ENCODE measurements at places on chromosomes 11 and 22. TPM values are rescaled to one million over a fixed set of nuclear protein-coding genes. Genes with fewer than 3 reads are reported as not detected.

DNA sequence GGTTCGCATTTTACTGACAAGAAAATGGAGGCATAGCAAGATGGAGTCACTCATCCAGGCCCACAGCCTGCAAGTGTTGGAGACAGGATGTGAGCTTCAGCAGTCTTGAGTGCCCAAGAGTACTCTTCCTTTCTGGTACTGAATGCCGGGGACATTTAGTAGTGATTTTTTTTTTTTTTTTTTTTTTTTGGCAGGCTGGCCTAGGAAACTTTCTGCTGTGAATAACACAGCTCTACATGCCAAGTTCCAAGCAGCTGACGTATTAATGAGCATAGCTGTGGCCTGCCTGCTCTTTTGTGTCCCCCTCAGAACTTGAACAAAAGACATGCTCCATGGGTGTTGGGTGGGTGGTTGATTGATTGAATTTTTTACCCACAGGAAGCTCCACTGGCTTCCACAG lies 195.5 kb upstream of the CADM1 start:
- H3K36me3 ChIP-seq: no peaks in the 10 kb centered on the region
- H3K4me3 ChIP-seq: no peak overlapping the region
- H3K4me1 ChIP-seq: peaks cover 2% of the 10 kb centered on the region
- H3K27me3 ChIP-seq: no peaks in the 10 kb centered on the region

GRCh38 chr11:43723617-43724016 lies 43.1 kb downstream of the HSD17B12 start:
- H3K4me1 ChIP-seq: no peaks in the 10 kb centered on the region
- no peaks in the 10 kb centered on the region for H3K27me3 ChIP-seq
- no peaks in the 10 kb centered on the region for H3K36me3 ChIP-seq
- H3K27ac ChIP-seq: no peak overlapping the region
- H3K4me3 ChIP-seq: no peak overlapping the region

- no peaks in the 10 kb centered on the region for H3K27me3 ChIP-seq
- no peaks in the 10 kb centered on the region for H3K36me3 ChIP-seq
- peaks cover 12% of the 10 kb centered on the region for H3K4me1 ChIP-seq
- no peak for DNase-seq
- peak overlapping the region; percentile 25 for H3K27ac ChIP-seq
Measured at GRCh38 chr22:24433828-24434470, 6.5 kb downstream of the ADORA2A start.

DNA sequence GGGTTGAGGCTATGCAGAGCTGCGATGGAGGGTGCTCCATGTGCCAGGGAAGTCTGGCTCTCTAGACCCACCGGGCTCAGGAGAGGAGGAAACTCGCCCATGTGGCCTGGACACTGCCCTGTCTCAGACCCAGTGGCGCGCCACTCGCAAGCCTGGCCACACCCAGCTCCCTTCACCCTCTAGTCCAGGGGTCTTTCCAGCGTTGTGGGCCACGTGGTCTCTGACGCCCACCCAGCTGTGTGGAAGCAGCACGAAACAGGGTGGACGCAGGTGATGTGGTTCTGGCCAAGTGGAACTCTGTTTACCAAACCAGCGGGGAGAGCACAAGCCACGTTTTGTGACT lies 28.2 kb downstream of the PPIL2 start:
- no peaks in the 10 kb centered on the region for H3K27me3 ChIP-seq
- H3K4me1 ChIP-seq: no peaks in the 10 kb centered on the region
- H3K27ac ChIP-seq: no peak overlapping the region

- H3K27ac ChIP-seq: peak overlapping the region; percentile 85
- no peaks in the 10 kb centered on the region for H3K27me3 ChIP-seq
- H3K36me3 ChIP-seq: no peaks in the 10 kb centered on the region
Measured at GRCh38 chr11:71447791-71448256, 369 bp downstream of the DHCR7 start.

GRCh38 chr11:70140711-70141485 lies 62.2 kb upstream of the FADD start:
- H3K4me3 ChIP-seq: no peak overlapping the region
- no peaks in the 10 kb centered on the region for H3K27me3 ChIP-seq
- no peaks in the 10 kb centered on the region for H3K36me3 ChIP-seq
- no peaks in the 10 kb centered on the region for H3K4me1 ChIP-seq
- DNase-seq: no peak

DNA sequence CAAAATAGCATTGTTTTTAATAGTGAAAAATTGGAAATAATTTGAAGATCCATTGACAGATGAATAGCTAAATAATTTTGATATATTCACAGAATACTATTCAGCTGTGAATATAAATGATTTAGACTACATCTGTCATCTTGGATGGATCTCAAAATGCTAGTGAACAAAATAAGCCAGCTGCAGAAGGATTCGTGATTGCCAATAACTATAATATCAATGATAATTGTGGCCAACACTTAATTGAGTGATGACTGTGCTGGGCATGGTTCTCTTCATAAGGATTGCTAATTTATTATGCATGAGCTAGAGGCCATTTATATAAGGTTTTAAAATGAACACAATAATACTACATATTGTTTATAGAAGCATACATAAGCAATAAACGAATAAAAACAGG lies 60.4 kb downstream of the CTTN start:
- no peaks in the 10 kb centered on the region for H3K27me3 ChIP-seq
- H3K4me1 ChIP-seq: no peaks in the 10 kb centered on the region
- H3K36me3 ChIP-seq: no peaks in the 10 kb centered on the region
- H3K27ac ChIP-seq: no peak overlapping the region
- no peak overlapping the region for H3K4me3 ChIP-seq

DNA sequence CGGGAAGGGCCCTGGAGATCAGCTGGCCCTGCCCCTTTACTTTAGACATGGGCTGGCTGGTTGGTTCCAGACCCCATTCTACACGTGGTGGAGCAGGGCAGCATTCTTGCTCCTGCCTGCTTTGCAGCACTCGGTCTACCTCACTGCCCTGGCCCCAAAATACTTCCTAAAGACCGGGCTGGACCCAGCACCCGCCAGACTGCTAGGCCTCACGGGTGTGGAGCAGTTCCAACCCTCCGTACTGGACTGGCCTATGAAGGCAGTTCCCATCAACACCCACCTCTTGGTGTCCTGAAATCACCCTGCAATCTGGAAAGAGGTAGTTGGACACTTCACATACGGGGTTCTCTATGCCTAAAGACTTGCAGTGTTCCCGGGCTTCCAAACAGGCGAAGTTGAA lies 6.4 kb downstream of the MCAT start:
- H3K27me3 ChIP-seq: no peaks in the 10 kb centered on the region
- no peak for DNase-seq
- no peaks in the 10 kb centered on the region for H3K36me3 ChIP-seq
- peaks cover 5% of the 10 kb centered on the region for H3K4me1 ChIP-seq

DNA sequence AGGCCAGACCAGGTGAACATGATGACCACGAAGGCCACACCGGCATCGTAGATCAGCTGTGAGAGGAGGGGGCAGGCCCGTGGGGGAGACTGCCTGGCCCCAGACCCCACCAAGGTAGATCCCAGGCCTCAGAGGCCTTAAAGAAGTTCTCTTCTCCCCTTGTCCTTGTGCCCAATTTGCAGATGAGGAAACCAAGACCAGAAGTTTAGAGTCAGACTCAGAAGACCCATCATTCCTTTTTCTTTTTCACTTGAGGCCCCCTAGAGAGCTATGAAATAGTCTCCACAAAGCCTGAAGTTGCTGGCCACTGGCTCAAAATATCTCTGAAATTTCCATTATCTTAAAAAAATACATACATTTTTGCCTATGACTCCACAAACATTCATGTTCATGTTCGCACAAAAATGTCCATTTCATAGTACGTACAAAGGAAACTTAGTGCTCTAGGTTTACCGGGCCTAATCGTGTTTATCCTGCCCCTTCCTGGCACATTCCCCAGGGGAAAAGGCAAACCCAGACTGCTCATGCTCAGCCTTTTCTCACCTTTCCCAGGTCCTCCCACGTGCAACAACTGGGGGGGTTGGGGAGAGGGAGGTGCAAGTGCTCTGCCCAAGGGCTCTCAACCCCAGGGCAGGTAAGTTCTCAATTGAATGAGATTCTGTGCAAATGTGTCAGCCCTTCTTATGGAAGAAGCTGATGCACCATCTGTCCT lies 19.2 kb downstream of the SLC43A1 start:
- H3K36me3 ChIP-seq: no peaks in the 10 kb centered on the region
- no peak for DNase-seq
- H3K27me3 ChIP-seq: no peaks in the 10 kb centered on the region
- H3K27ac ChIP-seq: no peak overlapping the region

DNA sequence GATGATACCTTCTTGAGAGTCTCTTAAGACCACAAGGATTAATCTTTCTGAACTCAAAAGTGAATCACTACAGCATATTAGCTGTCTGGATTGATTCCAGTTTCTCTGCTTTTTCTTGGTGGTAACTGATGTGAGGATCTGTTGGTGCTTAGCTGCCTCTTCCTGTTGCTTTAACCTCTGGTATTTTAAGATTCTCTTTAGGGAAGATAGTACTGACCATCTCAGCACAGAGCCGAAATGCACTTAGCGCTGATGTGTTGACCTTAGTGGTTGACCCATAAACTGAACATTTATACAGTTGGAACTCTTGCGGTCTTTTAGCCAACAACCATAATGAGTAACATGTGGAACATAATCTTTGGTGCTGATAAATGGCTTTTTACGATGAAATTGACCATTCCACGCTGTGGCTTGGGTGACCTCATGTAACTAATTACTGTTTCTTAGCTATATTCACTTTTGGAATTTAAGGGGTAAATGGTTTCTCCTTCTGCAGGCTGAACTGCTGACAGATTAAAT lies 33.7 kb downstream of the APLP2 start:
- no peaks in the 10 kb centered on the region for H3K36me3 ChIP-seq
- no peaks in the 10 kb centered on the region for H3K27me3 ChIP-seq
- H3K4me3 ChIP-seq: no peak overlapping the region

GRCh38 chr11:17516551-17517150 lies 27.6 kb downstream of the USH1C start:
- no peaks in the 10 kb centered on the region for H3K36me3 ChIP-seq
- no peak overlapping the region for H3K4me3 ChIP-seq
- H3K27me3 ChIP-seq: no peaks in the 10 kb centered on the region
- no peak overlapping the region for H3K27ac ChIP-seq

GRCh38 chr22:42623756-42624441 lies 9.2 kb upstream of the POLDIP3 start:
- no peaks in the 10 kb centered on the region for H3K27me3 ChIP-seq
- peaks cover 10% of the 10 kb centered on the region for H3K36me3 ChIP-seq
- no peak overlapping the region for H3K4me3 ChIP-seq
- DNase-seq: no peak
- peaks cover 23% of the 10 kb centered on the region for H3K4me1 ChIP-seq

GRCh38 chr11:69157822-69158231 lies 2.1 kb downstream of the SMIM38 start:
- H3K36me3 ChIP-seq: no peaks in the 10 kb centered on the region
- no peaks in the 10 kb centered on the region for H3K27me3 ChIP-seq
- no peak for DNase-seq
- H3K27ac ChIP-seq: no peak overlapping the region
- no peak overlapping the region for H3K4me3 ChIP-seq

GRCh38 chr22:38239101-38239761 lies 33.6 kb downstream of the TMEM184B start:
- H3K4me3 ChIP-seq: no peak overlapping the region
- H3K4me1 ChIP-seq: peaks cover 20% of the 10 kb centered on the region
- H3K27ac ChIP-seq: peak overlapping the region; percentile 53

CASP5 gene
- total RNA-seq: not detected

CLMP gene
- 10.7 TPM for total RNA-seq

DKK3 gene
- total RNA-seq: 273 TPM

OR51B5 gene
- 2.5 TPM for total RNA-seq

CELF1 gene
- 68.9 TPM for total RNA-seq

SMCO4 gene
- 140 TPM for total RNA-seq

STK33 gene
- total RNA-seq: 2.9 TPM

DUSP8 gene
- 17.2 TPM for total RNA-seq

PHLDB1 gene
- 113 TPM for total RNA-seq

CASP12 gene
- 0.85 TPM for total RNA-seq

PDHX gene
- total RNA-seq: 45.2 TPM

ACRV1 gene
- not detected for total RNA-seq

SEC14L6 gene
- total RNA-seq: 0.23 TPM

All from prostate gland (tissue), 2 donors.